ENCODE measurements at places on chromosomes 16 and 17.

- no peak for DNase-seq
Measured at GRCh38 chr17:73327676-73328075, 15.9 kb upstream of the CDC42EP4 start.

DNA sequence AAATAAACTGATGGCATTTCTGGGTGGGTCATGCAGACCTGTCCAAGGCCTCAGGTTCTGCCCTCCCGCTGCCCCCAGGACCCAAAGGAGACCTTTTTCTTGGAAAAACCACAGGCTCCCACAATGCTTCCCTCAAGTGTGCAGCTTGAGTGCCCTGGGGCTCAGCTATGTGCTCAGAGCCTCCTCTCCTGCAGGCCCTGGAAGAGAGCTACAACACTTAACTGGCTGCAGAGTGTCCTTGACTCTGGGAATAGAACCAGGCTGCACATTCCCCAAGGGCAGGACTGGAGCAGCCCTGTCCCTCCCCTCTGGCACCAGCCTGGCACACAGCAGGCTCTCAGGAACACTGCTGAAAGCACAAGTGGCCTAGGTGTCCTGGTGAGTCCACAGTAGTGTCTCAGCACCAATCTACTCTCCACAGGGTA, 4.8 kb upstream of the SREBF1 start:
- DNase-seq: no peak

- DNase-seq: no peak
Measured at GRCh38 chr16:70018254-70018653, 67.1 kb downstream of the CLEC18A start.

- DNase-seq: no peak
Measured at GRCh38 chr17:64025732-64026294, 5.4 kb upstream of the ICAM2 start.

- peak; percentile 86 for DNase-seq
Measured at GRCh38 chr17:951325-952132, 28.0 kb downstream of the NXN start.

GRCh38 chr17:17564896-17565295, 26.6 kb downstream of the PEMT start:
- DNase-seq: no peak

DNA sequence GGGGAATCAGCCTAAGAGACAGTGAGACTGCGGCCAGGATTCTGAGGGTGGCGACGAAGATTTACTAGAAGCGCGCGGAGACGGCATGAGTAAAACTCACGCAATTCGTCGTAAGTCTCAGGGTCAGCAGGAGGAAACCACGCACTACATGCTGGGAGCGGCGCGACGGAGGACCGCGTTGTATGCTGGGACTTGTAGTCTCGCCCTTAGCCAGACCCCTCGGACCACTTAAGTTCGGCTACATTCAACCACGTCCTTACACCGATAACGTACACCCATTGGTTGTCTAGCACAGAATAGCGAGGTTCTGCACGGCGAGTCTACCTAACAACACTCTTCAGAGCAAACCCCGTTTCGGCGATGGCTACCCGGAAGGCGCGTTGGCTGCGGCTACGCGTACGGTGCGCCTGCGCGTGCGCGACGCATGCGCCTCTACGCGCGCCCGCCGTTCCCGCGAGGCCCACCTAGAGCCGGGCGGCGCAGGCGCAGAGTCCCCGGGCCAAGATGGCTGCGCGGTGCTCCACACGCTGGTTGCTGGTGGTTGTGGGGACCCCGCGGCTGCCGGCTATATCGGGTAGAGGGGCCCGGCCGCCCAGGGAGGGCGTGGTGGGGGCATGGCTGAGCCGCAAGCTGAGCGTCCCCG, at the start of gene DNAJA3:
Gene DNAJA3 (plus strand): TSS at position 491 of the 643 bp plus-strand sequence. CDS start 14 bp downstream, at position 505.
- DNase-seq: peak; percentile 81

GRCh38 chr17:81888988-81889595, 2.3 kb downstream of the ALYREF start:
- no peak for DNase-seq

GRCh38 chr17:80339118-80339517, 75.8 kb upstream of the ENDOV start:
- no peak for DNase-seq

DNA sequence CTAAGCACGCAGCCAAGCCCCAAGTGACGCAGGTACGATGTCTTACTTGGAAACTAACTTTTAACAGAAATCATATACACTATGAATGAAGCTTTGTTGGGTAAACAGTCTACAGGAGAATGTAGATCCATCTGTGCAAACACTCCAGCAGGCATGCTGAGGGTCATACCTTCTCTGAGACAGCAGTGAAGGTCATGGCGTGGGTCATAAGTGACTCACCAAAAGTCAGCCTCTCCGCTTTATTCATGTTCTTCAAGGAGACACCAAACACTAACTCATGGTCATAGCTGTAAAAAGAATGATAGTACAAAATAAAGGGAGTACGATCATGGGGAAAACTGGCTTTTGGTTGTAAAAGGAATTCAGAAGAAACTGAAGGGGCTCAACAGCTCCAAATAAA, 20.6 kb downstream of the BLMH start:
- no peak for DNase-seq

- DNase-seq: no peak
Measured at GRCh38 chr17:28751600-28752366, 8.0 kb downstream of the TRAF4 start.

DNA sequence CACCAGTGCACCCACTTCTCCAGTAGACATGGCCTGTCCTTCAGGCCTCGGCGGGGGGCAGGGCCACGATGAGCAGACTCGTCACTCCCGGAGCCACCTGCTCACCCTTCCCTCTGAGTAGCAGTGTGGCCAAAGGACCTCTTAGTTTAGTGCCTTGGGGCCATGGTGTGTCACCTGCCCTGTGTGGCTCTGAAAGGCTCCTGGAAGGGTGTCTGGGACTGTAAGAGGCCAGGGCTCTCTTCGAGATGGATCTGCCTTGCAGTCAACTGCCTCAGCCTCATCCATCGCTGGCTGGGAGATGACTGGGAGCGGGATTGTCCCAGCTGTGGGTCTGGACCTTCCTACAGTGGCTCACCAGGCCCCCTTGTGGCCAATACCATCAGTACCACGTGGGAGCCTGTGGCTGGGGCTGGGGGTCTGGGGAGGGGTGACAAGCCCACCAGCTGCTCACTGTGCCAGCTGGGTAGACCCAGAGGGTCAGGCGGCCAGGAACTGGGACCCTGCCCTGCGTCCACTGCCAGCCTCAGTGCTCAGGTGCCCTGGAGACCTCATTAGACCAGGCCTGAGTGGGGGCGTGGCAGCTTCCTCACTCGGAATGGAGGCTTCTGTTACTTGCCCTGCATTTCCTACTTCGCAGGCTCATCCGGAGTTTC, 133.4 kb downstream of the OR1D5 start:
- DNase-seq: no peak

GRCh38 chr17:8611619-8612298, 18.8 kb downstream of the MYH10 start:
- DNase-seq: no peak

DNA sequence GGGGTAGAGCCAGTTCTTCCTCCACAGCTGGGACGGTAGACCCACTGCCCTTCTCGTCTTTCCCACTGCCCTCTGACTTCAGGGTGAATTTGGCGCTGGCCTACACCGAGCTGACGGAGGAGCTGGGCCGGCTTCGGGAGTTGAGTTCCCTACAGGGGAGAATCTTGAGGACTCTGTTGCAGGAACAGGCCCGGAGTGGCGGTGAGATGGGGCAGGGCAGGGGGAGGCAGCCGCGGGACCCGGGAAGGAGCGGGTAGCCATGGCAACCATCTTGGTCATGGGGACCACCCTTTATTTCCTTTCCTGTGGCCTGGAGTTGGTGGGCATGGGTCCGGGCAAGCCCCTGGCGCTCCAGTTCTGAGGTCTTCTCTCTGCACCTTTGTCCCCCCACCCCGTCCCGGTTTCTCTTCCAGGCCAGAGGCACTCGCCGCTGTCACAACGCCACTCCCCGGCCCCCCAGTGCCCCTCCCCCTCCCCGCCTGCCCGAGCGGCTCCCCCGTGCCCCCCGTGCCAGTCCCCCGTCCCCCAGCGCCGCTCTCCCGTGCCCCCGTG, 14.4 kb downstream of the TBKBP1 start:
- DNase-seq: no peak

GRCh38 chr16:3147046-3147756, 12.4 kb downstream of the ZNF213 start:
- DNase-seq: no peak

GRCh38 chr17:26773189-26774188, 520.4 kb upstream of the WSB1 start:
- no peak for DNase-seq

DNA sequence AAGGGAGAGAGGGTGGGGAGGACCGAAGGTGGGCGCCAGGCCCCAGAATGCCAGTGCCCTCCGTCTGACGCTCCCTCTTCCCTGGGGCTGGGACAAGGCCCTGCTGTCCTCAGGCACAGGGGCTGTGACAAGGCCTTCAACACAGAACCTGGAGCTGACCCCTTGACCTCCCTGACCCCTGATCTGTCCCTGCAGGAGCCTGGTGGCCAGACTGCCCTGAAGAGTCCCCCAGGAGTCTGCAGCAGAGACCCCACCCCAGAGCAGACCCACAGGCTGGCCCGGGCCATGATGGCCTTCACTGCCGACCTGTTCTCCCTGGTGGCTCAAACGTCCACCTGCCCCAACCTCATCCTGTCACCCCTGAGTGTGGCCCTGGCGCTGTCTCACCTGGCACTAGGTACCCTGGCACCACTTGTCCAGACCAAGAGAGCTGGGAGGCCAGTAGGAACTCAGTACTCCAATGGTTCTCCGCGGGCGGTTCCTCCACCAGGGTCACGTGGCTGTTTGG, 2.9 kb downstream of the SERPINF2 start:
- no peak for DNase-seq

- no peak for DNase-seq
Measured at GRCh38 chr16:50946098-50946497, 204.2 kb downstream of the CYLD start.

DNA sequence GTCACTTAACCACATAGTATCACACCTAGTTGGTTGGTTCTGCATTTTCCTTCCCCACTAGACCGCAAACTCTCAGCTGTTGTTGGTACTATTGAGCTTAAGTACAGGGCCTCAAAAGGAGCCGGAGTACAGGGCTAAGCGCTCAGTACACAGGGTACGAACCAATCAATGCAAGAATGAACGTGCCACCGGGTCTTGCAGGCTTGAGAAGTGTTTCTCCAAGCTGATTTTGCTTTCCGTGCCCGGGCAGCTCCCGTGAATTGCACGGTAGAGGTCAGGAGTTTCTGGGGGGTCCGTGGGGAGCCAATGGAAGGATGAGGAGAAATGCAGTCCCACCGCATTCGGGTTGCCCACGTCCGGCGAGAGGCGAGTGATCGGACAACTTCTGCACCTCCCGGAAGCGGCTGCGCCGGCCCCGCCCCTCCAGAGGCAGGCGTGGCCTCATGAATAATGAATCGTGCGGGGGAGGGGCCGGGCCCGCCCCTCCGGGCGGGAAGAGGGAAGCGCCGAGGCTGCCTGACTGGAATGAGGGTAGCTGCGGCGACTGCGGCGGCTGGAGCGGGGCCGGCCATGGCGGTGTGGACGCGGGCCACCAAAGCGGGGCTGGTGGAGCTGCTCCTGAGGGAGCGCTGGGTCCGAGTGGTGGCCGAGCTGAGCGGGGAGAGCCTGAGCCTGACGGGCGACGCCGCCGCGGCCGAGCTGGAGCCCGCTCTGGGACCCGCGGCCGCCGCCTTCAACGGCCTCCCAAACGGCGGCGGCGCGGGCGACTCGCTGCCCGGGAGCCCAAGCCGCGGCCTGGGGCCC, at the start of gene SNTB2:
Gene SNTB2 (plus strand): TSS at position 523 of the 804 bp plus-strand sequence. CDS start 3 bp downstream, at position 526.
- peak; percentile 35 for DNase-seq

GRCh38 chr16:72827866-72828265, 220.1 kb downstream of the ZFHX3 start:
- DNase-seq: no peak

GRCh38 chr16:69589434-69590269, 23.9 kb downstream of the NFAT5 start:
- DNase-seq: no peak

DNA sequence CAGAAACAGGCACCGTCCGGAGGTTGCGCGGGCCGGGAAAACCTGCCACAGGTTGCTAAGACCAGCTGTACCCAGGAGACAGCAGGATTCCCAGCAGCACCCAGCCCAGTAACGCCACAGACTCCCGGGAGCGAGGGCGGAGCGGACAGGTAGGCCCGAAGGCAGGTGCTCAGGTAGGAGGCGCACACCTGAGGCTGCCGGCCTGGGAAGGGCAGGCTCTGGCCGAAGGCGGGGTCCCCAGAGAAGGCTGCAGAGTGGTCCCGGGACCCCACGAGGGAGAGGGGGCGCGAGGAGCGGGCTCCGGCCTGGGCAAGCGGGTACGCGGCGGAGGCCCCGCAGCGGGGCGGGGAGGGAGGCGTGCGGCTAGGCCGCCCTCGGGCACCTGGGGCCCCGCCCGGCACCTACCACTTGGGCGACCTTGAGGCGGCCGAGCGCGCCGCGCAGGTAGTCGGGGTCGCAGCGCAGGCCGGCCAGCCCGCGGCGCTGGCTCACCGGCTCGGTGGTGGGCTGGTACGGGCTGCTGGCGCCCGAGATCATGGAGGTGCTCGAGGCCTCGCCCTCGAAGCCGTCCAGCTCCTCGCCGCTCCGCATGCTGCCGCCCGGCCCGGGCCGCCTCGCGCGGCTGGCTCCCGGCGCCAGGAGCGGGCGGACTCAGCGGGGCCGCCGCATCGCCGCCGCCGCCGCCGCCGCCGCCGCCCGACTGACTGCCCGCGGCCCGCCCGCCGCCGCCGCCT, 441 bp downstream of the CMTM4 start:
- DNase-seq: no peak
